Liver (tissue), 10 donors: ENCODE measurements at places on chromosomes 4 and X.

DNA sequence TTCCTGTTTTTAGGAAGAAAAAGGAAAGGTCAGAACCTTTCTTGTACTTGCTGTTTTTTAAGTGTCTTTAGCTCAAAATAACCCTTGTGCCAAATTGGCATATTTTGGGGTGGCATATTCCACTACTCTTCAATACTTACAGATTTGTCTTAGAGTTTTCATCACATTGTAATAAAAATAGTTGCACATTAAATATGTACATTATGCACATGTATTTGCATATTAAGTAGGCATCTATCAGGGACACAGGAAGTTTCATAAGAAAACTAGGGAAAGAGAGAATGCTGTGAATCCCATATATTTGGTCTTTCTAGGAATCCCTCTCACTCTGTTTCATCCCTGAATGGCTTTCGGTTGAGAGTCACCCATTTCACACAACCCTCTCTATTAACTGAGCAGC lies 139.6 kb downstream of the LARP7 start:
- no peaks in the 10 kb centered on the region for H3K36me3 ChIP-seq
- no peak overlapping the region for H3K4me3 ChIP-seq
- no peaks in the 10 kb centered on the region for H3K27me3 ChIP-seq
- no peak overlapping the region for H3K27ac ChIP-seq
- no peaks in the 10 kb centered on the region for H3K4me1 ChIP-seq

GRCh38 chr4:40199179-40199670 lies 2.4 kb downstream of the RHOH start:
- no peak for DNase-seq
- H3K36me3 ChIP-seq, result no peaks in the 10 kb centered on the region
- H3K27ac ChIP-seq, result no peak overlapping the region
- no peaks in the 10 kb centered on the region for H3K27me3 ChIP-seq
- no peaks in the 10 kb centered on the region for H3K4me1 ChIP-seq

DNA sequence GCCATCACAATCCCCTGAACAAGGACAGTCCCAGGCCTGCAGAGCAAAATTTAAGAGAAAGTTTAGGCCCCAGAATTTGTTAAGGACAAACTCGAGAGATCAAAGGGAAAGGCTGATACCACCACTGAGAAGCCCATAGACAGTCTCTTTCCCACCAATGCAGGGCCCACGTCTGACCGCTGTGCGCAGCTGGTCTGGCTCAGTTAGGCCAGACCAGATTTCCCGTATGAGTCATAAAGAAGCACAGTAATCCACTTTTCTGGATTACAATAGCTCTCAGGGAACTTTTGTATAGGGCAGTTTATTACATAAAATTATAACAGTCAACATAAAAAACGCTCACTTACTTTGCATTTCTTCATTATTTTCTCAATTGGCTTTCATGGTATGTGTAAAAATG lies 259.5 kb downstream of the RCHY1 start:
- H3K4me1 ChIP-seq, result no peaks in the 10 kb centered on the region
- no peaks in the 10 kb centered on the region for H3K27me3 ChIP-seq
- no peak for DNase-seq
- no peaks in the 10 kb centered on the region for H3K36me3 ChIP-seq
- H3K4me3 ChIP-seq, result no peak overlapping the region

GRCh38 chrX:105694839-105695238 lies 127.5 kb upstream of the NRK start:
- H3K27me3 ChIP-seq, result no peaks in the 10 kb centered on the region
- H3K4me3 ChIP-seq, result no peak overlapping the region
- H3K4me1 ChIP-seq, result no peaks in the 10 kb centered on the region
- H3K27ac ChIP-seq, result no peak overlapping the region

DNA sequence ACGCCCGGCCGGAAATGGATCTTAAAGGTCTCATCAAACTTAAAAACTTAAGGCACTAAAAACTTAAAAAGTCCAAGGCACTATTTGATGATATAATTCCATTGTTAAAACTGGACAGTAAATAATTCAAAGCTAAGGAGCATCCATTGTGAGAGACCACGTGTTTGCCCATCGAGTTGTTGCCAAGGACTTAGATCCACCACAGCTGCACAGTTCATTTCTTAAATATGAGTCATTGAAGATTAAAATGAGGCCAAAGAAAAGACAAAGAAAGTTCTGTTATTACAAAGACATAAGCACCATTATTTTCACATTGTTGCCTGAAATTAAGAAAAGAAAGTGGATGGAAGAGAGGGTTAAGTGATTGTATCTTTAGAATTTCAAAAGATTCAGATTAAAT lies 411.5 kb upstream of the FTHL17 start:
- no peak overlapping the region for H3K4me3 ChIP-seq
- H3K27me3 ChIP-seq, result no peaks in the 10 kb centered on the region
- DNase-seq, result no peak
- no peaks in the 10 kb centered on the region for H3K4me1 ChIP-seq
- H3K27ac ChIP-seq, result no peak overlapping the region

- no peak for DNase-seq
- no peak overlapping the region for H3K4me3 ChIP-seq
- H3K4me1 ChIP-seq, result no peaks in the 10 kb centered on the region
- H3K27ac ChIP-seq, result no peak overlapping the region
- no peaks in the 10 kb centered on the region for H3K27me3 ChIP-seq
These were observed 28.7 kb downstream of the AP1S2 start for GRCh38 chrX:15825936-15826335.
